IPS DF 6.9 (cell line): ENCODE measurements at places on chromosomes 5 and 9.

- peak; percentile 64 for DNase-seq
These were observed 40.9 kb upstream of the PWWP2A start for GRCh38 chr5:160159991-160160792.

DNA sequence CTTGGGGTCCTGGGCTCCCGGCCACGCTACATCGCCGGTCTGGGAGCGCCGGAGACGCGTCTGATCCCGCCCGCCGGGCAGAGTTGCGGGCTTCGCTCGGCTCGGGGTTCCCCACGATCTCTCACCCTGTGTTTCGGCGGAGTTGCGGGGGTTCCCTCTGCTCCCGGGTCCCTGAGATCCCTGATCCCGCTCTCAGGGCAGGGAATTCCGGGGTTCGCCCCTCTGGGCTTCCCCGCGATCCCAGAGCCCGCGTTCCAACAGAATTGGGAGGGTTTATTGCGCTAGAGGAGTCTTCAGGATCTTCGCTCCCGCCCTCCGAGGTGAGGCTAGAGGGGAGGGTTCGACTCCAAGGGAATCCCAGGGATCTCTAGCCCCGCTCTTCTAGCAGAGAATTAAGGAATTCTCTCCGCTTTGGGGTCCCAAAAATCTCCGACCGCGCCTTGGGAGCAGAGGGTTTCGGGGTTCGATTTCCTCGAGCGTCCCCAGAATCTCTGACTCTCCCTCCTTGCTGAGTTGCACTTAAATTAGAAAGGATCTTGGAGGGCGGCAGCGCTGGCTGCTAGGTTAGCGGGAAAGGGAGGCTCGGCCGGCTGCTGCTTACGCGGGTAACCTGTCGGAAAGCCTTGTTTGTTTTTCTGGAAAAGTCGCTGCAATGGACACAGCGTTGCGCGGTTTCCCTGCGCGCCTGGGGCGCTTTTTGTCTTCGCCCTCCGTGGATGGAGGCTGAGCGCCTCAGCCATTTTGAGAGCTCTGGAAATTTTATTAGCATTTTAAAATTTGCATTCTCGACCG, 1.3 kb downstream of the DMRT1 start:
- no peak for DNase-seq

DNA sequence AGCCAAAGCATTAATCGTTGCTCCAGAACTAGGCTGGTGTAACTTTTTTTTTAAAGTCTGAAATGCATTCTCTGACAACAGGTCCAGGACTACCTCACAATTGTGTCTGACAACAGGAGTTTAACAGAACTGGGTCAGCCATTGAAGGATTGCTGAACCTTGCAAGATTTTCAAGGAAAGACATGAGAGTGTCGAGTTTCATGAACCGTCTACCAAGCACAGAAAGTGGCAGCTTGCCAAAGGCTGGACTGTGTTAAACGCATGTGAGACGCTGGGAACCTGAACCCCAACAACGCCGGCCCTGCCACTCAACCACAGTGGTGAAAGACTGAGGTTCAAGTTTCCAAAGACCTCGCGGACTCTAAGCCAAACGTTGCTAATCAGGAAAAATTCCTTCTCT, 79.1 kb downstream of the LHFPL2 start:
- DNase-seq, result no peak

DNA sequence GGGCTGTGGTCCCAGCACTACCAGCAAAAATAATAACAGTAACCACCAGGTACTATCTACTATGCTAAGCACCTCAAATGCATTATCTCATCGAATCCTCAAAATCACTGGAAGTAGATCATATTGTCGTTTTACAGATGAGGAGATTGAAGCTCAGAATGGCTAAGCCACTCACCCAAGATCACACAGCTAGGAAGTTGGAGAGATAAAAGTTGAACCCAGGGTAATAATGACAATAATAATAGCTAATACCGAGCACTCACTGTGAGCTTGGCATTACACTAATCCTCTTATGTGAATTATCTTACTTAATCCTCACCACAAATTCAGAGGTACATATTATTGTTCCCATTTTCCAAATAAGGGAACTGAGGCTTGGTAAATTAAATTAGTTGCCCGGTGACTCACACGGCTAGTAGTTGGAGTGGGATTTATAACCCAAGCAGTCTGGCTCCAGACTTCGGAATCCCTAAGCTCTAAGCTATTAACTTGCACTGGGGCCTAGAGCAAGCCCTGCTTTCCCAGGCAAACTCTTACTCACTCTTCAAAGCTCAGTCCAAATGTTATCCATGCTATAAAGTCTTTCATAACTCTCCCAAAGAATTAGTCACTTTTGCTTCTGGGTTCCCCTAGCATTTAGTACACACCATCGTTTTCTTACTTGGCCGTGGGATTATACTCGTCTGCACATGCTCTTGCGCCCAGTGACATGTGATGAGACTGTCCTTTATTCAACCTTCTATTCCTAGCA, 3.8 kb downstream of the ARSI start:
- DNase-seq, result no peak

DNA sequence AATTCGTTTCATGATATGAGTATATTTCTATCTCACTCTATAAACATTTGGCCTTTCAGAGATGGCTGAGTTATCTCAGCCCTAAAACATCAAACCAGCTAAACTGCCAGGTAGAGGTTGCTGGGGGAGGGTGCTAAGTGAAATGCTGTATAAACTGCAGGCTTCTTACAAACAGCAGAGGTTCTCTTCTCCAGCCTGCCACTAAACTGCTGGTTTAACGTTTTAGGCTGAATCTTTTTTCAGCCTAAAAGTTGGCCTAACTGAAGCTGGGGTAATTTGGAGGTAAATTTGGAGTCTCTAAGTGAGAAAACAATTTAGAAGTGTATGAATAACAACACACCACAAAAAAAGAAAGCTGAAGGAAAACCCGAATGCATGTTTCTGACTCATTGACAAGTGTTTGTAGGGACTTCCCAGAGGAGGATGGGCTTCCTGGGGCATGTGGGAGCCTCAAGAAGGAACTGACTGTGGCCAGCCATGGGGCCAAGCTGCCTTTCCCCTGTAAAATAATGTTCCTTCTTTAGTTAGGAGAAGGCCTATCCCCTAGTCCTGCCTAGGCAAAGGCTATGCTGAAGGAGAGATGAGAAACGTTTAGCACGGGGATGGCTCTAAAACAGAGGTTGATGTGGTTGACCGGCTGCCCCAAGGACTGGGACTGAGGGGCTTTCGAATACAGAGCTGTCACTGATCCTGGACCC, 44.3 kb downstream of the SLC28A3 start:
- no peak for DNase-seq

DNA sequence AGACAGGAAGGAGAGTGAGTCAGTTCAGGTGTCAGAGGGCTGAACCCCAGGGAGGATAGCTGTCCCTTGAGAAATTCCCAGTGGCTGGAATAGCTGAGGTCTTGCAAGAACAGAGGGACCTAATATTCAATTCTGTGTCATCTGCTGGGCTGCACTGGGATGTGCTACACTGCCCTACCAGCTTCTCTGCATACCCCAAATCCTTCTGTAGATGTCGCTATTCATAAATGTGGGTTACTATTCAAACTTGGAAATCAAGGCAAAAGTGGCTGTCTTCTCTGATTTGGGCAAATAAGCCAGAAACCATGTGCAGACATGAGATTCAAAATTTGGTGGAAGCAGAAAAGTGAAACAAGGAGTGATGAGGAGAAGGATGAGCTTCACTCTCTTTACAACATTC, 16.3 kb downstream of the TNFSF8 start:
- no peak for DNase-seq

GRCh38 chr5:34475249-34475966, 180.7 kb upstream of the RAI14 start:
- peak; percentile 86 for DNase-seq

GRCh38 chr5:178199581-178200434, 4.5 kb upstream of the HNRNPAB start:
- DNase-seq, result no peak

DNA sequence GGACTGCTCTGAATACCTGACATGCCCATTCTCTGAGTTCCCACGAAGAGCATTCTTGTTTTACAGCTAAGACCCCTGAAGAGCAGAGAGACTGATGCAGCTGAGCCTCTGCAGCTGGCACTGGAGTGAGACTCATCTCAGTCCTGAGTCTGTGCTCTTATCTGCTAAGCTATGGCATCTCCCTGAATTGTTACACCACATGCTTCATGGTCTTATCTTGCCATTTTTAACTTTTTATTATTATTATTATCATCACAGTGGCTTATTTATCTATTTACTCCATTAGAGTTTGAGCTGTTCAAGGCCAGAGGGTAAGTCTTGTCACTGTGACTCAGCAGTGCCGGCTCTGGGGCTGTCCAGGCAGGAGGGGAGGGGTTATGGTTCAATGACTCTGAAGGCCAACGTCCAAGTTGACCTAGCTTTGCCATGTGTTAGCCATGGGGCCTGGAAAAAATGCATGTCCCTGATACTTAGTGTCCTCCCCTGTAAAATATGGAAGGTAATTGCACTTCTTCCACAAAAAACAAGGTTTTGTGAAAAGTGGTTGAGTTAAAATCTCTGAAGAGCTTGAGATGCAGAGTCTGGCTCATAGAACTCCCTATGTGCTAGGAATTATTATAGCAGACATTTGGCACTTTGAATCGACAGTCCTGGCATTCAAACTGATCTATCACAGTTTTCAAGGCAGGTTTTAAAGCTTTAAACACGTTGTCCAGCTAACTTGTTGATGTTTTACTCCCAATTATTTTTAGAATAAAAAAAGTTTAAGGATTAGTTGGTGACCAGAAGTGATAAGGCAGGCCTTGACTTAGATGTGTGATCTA, 94.6 kb downstream of the ALDH1A1 start:
- DNase-seq, result no peak

GRCh38 chr5:116445311-116445710, 129.3 kb downstream of the SEMA6A start:
- DNase-seq, result no peak

- DNase-seq, result no peak
These were observed 42.0 kb downstream of the UBE2QL1 start for GRCh38 chr5:6490693-6491092.

- no peak for DNase-seq
These were observed 15.2 kb downstream of the ENHO start for GRCh38 chr9:34507556-34507955.

DNA sequence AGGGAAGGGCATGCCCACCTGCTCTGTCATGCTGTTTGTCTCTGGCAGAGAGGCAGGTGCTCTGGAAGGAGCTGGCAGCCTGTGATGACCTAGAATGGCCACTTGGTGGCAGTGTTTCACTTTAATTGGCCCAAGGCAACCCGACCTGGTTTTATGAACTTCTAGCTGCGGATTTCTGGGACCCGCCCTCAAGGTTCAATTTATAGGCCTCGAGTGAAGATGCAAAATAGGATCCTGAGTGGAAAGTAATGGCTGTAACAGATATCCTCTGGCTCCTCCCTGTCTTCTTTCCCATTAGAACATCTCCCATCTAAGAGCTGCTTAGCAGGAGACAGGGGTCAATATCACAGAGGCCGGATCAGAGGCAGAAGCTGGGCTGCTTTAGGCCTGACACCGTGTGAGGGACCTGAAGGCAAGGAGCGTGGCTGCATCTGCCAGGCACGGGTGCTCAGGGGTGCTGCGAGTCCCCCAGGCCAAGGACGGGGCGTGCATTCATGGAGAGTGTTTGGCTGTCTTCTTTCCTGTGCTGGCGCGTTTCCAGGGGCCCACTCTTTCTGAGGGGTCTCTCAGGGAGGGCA, 56.7 kb upstream of the SLC28A3 start:
- DNase-seq, result peak; percentile 70

GRCh38 chr9:103242025-103242424, 246.9 kb downstream of the CYLC2 start:
- DNase-seq, result no peak

- DNase-seq, result no peak
These were observed 950 bp upstream of the FNBP1 start for GRCh38 chr9:130043654-130044623.

DNA sequence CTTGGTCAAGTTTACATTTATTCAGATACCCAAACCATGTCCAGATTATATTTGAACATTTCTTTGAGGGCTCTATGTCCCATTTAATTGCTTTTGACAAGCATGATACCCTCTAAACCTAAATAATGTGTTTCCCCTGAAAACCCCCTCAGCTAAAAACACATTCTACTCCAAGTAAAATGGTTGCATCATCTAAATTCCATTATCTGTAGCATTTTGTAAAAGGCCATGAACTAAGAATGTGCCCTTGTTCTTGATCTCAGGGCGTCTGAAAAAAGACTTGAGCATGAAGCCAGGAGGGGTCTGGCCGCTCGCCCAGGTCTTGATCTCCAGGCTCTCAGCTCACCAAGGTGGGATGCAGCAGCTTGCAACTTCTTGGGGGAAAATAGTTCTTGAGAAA, 53.5 kb upstream of the ERCC6L2 start:
- no peak for DNase-seq

DNA sequence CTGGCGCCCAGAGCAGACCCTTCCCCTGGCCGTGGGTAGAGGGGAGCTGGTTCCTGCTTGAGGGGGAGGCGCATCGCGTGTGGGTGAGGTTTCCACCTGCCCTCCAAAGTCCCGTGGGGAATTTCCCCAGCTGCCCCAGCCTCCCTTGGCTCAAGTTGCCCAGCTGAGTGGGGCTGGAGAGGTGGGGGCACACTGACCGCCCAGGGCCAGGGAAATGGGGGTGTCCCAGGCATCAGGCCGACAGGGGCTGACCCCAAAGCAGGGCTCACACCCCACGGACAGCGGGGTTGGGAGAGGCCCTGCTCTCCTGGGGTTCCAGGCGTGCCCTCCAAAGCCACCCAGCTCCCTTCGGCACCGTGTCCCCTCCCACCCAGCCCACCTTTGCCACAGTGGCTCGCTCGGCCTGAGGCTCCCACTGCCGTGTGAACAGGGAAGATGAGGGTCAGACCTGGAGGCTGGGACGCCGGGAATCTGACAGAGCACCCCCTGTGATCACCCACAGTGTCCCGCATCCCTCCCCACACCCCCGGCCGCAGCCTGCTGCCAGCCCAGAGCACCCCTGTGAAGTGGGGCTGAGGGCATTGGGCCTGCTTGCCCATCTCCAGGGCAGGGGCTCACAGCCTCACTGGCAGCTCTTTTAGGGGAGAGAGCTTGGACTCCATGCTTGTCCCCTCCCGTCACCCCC, 933 bp upstream of the EGFL7 start:
- DNase-seq, result no peak

GRCh38 chr9:34252670-34253459, 74.0 kb downstream of the UBAP1 start:
- peak; percentile 47 for DNase-seq

- DNase-seq, result no peak
These were observed 32.5 kb downstream of the FAM240B start for GRCh38 chr9:38687389-38687842.

DNA sequence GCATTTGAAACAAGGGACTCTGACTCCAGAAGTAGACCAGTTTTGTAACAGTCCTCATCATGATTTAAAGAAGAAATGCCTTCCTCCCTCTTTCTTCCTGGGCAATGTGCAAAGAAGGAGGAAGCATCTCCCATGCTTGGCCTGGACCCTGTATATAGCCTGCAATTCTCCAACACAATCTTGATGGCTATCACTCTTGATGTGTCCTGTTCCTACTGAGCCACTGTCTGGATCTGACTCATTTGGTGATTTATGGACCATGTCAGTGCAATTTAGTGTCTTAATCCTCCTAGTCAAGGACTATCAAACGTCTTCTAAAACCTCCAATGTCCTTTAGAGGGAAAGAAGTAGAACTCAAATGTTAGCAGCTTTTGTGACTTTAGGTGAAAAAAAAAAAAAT, 697.3 kb downstream of the TLR4 start:
- no peak for DNase-seq
